ENCODE measurements at places on chromosomes 2 and 18.

- DNase-seq: no peak
These were observed 31.3 kb downstream of the PTPN2 start for GRCh38 chr18:12852566-12853315.

- DNase-seq: no peak
These were observed 254.8 kb downstream of the GLI2 start for GRCh38 chr2:120990451-120990871.

- DNase-seq: no peak
These were observed 73.3 kb downstream of the LOXHD1 start for GRCh38 chr18:46583711-46584110.

DNA sequence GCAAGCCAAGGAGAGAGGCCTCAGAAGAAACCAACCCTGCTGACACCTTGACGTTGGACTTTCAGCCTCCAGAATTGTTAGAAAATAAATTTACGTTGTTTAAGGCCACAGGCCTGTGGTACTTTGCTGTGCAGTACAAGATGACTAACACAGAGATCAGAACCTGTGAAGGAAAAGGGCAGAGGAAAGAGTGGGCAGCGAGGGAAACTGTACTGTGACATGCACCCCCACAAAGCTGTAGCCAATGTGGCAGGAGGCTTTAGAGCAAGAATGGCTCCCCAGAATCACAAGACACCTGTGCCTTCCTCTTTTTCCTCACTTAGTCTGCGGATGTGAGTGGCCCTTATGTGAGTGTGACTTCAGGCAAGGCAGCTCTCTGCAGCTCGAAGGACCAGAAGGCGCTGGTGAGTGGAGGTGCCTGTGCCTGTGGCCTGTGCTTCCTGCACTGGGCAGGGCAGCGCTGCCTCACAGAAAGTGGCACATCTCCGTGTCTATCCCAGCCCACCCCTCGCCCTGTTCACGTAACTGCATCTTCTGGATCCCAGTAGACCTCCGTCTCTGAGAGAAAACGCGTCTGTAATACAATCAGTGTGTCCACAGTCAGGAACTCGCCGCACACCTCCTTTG is 89.5 kb downstream of the MRPS9 start:
- DNase-seq: no peak

GRCh38 chr2:111904726-111905474 is 6.5 kb downstream of the MERTK start:
- no peak for DNase-seq

DNA sequence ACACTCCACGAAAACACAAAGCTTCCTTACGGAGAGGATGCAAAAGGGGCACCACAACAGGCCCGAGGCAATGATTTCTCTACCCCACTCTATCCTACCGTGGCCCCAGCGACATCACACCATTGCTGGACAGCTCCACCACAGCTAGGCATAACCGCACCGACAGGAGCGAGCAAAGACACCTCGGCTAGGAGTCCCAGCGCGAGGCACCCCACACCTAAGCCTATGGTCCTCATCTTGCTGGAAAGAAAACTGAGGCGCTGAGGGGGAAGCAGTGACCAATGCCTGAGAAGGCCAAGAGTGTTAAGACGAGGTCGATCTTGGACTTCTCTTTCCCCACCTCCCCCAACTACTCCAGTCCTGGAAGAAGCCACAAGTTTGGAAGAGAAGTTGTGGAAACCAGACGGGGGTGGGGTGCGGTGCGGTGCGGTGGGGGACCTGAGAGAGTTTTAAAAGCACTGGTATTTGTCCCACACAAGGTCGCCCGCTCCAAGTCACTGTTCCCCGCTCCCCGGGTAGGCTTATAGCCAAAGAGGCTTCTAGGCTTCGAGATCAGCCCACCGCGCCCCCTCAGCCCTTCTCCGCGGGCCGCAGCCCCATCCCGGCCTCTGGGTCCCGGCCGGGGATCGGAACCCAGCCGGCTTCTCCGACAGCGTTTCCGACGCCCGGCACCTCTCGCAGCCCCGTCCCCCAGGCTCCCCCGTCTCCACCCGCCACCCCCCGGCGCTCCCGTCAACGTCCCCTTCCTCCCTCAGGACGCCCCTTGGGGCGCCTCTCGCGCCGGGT is 766 bp downstream of the PDE6D start:
- DNase-seq: no peak

DNA sequence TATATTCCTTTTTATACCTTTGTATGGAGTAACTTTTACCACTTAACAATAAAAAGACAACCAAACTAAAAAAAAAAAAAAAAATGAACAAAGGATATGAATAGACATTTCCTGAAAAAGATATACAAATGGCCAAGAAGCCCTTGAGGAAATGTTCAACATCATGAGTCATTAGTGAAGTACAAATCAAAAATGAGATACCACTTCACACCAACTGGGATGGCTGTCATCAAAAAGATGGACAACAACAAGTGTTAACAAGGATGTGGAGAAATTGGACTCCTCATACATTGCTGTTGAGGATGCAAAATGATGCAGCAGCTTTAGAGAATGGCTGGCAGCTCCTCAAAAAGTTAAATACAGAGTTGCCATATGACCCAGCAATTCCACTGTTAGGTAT is 22.6 kb upstream of the SCYGR2 start:
- DNase-seq: no peak

DNA sequence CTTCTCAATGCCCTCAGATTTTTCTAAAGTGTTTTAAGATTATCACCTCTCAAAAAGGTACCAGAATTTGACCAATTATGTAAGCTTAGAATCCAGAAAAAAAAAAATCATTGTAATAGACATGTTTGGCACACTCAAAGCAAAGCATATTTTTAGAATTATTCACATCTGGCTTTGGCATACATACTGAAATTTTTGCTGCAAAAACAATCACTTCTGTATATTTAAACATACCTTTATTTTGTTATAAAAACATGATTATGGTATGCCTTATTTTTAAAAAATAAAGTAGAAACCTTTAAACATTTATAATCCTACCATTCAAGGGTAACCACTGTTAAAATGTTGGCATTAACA is 143.3 kb downstream of the ESCO1 start:
- no peak for DNase-seq

DNA sequence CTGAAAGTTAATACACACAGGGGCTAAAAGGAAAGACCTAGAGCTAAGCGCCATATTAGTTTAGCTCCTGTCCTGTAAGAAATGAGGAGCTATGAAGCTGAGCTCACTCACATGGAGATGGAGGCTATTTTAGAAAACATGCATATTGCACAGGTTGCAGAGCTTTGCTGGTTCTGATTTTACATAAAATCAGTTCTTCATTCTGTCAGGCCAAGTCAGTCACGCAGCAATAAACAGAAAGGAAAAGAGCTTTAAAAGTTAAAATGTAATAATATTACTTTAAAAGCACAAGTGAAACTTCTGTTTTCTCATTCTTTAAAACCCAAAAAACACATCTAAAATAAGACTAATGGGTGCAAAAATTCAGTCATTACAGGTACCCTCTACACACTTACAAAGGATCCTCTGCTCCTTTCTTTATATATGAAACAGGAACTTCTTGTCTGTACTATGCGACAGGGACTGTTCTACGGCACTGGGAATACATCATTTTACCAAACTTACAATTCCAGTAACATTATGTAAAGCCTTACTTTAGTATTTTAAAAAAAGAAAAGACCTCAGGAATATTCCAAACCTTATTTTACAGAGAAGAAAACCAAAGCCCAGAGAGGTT is 113.8 kb downstream of the THADA start:
- DNase-seq: no peak

GRCh38 chr2:186592137-186592875 is 2.5 kb downstream of the ITGAV start:
- no peak for DNase-seq

GRCh38 chr2:216205486-216205885 is 96.3 kb downstream of the XRCC5 start:
- no peak for DNase-seq

GRCh38 chr2:43540021-43540779 is 55.6 kb downstream of the THADA start:
- peak; percentile 70 for DNase-seq

DNA sequence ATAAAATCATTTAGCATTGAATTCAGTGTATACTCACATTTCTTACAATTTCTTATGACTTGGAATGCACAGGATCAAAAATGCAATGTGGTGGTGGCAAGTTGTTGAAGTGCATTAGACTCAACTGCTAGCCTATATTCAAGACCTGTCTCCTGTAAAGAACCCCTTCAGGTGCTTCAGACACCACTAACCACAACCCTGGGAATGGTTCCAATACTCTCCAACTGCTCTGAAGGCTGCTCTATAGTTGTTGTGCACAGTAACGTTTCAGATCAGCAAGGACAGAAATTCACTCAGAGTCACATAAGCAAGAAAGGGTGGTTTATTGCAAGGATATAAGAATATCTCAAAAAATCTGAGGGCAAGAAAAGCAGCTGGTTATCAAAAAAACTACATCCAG is 6.5 kb downstream of the GKN1 start:
- no peak for DNase-seq

DNA sequence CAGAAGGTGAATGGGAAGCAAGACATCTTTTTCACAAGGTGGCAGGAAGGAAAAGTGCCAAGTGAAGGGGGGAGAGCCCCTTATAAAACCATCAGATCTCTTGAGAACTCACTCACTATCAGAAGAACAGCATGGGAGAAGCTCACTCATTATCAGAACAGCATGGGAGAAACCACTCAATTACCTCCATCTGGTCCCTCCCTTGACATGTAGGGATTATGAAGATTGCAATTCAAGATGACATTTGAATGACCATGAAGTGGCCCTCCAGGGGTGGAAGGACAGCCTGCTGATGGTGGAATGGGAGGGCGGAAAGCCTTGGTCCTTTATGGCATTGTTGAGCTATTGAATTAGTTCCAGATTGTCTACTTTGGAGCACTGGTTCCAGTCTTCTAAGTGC is 413.0 kb upstream of the MEX3C start:
- no peak for DNase-seq

- no peak for DNase-seq
These were observed 23.1 kb upstream of the GPC1 start for GRCh38 chr2:240412211-240412861.

DNA sequence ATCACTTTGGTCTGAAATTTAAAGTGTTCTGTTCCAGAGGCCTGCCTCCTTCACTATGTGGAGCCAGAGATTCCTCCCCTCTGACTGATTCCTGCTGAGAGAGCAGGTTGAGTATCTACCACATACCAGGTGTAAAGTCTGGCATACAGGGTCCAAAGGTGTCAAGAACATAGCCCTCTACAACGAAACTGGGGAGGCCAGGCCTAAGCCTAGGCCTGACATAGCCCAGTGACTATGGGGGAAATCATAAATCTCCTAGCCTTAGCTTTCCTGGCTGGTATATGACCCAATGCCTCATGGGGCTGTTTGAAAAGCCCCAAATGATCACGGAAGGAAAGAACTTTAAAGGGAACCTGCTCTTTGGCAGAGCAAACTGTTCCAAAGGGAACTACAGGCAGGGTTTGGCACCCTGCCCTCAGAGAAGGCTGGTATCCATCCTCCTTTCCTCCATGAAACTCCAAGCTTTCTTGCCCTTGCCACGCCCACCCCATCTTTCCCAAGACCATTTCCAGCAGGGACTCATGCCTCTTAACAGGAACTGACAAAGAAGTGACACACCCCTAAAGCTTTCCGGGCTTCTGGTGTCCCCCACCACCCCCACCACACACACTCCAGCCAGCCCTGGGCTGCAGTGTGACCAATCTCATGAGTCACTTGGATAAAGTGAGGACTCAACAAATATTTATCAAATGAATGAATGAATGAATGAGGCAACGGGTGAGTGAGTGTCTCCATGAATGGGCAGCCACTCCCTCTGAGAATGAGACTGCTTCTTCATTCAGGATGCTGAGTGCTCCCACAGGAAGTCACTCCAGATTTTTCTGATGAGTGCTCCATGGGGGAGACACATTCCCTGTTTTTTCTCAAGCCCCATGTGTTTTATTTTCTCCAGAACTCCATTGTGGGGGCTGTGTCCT is 114.5 kb upstream of the STPG4 start:
- no peak for DNase-seq

DNA sequence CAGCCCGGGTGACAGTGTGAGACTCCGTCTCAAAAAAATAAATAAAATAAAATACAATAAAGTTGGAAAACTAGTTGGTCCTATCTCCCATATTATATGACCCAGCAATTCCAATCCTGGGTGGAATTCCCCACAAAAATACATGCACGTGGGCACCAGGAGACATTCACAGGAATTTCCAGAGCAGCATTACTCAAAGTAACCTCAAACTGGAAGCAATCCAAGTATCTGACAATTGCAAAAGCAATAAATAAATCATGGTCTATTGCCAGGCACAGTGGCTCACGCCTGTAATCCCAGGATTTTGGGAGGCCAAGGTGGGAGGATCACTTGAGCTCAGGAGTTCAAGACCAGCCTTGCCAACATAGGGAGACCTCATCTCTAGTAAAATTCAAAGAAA is 101.2 kb upstream of the MAP4K4 start:
- no peak for DNase-seq
